HS-27A (cell line): ENCODE measurements at places on chromosomes 2 and 18.
A peak's percentile ranks its signal among the peaks of the same experiment; 100 is the strongest.

DNA sequence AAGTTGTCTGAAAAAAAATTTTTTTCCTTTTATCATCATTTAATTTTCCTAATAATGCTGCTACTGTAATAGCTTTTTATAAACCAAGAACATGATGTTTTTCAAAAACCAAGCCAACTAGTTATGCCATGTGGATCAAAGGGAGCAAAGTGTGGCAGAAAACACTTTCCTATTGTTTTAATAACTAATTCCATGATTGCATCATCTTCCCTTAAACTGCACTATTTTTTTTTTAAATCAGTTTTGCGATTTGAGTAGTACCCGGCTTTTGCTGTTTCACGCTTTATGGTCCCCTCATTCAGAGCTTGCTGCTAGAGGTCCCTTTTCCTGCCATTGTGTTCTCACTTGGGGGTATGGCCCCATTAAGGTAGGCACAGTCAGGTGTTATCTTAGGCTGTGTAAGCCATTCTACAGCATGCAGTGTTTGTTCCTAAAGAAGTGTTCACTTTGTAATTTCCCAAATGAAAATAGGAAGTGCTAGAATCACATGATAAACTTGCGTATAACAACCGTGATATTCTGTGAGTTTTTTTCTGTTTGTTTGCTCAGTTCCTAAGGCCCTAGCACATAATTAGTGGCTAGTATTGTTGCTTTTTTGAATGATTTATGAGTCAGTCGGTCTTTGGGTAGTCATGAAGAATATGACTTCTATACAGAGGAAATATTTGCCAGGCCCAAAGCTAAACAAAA, 225.8 kb downstream of the PTGR3 start:
- no peak for DNase-seq

- no peak for DNase-seq
Observed at GRCh38 chr2:172239944-172240590, 137.4 kb upstream of the DLX2 start.

DNA sequence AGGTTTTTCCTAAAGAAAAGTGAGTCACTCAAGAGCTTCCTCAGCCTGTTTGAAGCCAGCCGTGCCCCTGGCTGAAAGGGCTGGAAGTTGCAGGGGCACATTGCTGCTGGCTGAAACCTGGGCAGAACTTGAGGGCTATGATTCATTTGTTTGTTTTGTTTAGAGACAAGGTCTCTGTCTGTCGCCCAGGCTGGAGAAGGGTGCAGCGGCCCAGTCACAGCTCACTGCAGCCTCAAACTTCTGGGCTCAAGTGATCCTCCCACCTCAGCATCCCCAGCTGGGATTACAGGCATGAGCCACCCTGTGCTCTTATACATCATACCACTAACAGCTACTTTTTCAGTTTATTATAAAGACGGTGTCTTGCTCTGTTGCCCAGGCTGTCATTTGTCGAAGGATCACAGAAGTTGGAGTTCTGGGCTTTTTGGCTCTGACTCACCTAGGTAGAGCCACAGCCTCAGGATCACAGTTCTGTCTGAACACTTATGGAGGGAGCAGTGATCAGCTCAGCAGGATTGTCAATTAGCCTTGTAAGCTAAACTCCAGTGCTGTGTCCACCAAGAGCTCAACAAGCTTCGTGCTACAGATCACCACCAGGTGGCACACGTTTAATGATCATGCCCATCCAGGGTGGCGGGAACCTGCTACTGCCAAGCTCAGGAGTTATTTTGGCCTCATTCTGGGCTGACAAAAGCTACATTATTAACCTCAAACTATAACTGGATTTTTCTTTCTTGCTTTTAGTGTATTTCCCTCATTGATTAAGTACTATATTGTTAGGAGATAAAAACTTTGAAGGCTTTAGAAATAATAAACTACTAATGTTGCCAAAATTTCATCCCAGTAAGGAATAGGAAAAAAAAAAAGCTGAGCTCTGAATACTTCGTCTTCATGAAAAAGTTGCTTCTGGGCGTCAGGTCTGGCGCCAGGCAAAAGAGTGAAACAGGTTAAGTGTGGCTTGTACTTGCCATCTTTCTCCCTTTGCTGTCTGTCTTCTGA, 57.9 kb downstream of the ARHGEF33 start:
- peak; percentile 31 for DNase-seq

DNA sequence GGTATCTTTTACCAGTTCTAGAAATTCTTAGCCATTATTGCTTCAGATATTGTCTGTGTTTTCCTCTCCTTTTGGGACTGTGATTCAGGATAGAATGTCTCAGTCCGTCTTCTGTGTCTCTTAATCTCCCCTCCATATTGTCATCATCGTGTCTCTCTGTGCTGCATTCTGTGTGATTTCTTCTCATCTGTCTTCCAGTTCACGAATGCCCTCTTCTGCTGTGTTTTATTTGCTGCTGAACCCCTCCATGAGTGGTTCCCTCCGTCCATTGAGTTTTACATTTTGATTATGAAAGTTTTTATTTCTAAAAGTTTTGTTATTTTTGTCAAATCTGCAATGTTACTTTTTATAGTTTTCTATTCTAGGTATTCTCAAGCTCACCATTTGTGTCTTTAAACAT, 11.7 kb downstream of the D2HGDH start:
- DNase-seq: no peak

GRCh38 chr2:172172513-172173173, 69.9 kb upstream of the DLX2 start:
- no peak for DNase-seq

- no peak for DNase-seq
Observed at GRCh38 chr18:76980663-76981395, 151.8 kb downstream of the MBP start.

GRCh38 chr2:190849774-190850173, 30.8 kb upstream of the GLS start:
- no peak for DNase-seq

DNA sequence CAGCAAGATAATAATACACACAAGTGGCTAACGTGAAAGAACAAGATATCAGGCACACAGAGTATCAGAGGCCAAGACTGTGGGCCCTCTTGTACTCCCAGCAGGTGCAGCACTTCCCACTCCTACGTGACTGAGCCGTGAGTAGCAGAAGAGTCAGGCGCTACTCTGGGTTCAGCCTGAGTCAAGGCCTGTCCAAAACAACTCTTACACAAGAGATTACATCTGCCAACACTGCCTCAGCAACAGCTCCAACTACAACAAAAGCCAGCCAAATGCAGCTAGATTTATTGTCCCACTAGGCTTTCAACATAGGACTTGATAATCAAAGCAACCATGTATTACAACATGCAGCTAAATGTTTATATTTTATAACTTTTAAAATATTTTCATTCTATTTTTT, 56.2 kb downstream of the ITSN2 start:
- DNase-seq: no peak
